ENCODE measurements at places on chromosomes 13 and 19.

DNA sequence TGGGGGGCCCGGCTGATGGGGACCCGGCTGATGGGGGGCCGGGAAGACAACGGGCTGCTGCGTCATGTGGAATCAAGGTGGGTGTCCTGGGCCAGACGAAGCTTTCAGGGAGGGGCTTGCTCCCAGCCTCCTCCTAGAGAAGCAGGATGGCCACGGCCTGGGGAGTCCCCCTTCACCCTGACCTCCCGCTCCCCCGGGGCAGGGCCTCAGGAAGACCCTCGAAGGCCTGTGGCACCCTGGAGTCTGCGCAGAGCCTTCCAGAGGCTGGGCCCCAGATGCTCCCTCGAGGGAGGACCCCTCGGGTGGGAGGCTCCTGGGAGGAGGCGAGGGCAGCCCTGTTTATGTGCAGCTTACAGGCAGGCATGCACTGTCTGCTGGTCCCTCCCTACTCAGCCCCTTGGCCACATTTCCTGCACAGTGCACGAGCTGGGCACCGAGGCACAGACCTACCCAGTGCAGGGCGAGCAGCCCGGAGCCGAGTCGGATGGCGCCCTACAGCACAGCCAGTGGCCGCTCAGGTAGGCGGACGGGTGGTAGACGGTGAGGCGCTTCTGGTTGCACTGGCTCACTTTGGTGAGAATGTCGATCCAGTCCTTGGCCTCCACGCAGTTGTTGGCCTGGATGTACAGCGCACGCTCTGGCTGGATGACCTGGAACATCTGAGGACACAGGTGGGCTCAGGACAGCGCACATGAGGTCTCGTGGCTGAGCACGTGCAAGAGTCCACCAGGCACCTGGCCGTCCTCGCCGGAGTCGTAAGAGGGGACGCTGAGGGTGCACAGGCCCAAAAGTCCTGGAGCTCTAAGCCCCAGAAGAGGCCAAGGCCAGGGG, 22.4 kb upstream of the C13orf46 start:
- no peak for DNase-seq

DNA sequence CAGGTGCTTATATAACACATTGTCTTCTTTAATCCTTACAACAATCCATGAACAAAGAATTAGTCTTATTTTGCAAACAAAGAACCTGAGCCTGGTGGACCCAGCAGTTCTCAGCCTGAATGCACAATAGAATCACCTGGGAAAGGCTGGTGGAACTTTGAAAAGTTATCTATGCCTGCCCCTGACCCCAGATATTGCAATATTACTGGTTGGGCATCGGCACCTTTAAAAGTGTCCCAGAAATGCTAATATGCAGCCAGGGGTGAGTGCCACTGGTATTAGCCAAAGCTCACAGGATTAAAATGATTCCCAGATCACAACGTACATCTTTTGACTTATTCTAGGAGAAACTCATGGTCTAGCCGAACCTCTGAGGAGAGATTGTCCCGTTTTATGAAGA, 268.8 kb downstream of the KLF5 start:
- no peak for DNase-seq

- DNase-seq = no peak
These were observed 5.8 kb downstream of the CPAMD8 start for GRCh38 chr19:17020823-17021222.

GRCh38 chr19:15107061-15108010, at the start of gene SYDE1:
SYDE1 (plus strand) TSS chr19:15107401; CDS start chr19:15107434, 33 bp downstream.
- no peak for DNase-seq

- DNase-seq = no peak
These were observed 1366.0 kb downstream of the UQCRFS1 start for GRCh38 chr19:27846944-27847343.

DNA sequence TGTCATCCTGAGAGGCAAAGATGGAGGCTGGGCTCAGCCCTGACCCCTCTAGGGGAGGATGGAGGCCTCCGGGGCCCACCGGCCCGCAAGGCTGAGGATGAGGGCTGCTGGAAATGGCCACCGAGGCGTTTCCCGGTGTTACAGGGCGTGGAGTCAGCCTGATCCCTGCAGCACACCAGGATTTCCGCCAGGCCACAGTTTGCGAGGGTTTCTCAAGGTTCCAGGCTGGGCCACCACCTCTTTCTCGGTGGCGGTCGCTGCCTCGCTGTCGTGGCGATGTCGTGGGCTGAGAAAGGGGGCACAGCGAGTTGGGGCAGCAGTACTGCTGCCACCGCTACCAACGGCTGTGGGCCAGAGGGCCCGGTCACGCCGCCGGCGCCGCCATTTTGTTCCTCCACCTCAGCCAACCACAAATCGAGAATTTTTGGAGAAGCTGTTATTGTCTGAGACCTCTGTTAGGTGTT, at the start of gene CSNK1A1L:
Gene CSNK1A1L, minus strand, starts transcription at position 414 of the 464 bp plus-strand sequence. Its CDS starts 408 bp downstream, at position 6.
- DNase-seq = no peak

DNA sequence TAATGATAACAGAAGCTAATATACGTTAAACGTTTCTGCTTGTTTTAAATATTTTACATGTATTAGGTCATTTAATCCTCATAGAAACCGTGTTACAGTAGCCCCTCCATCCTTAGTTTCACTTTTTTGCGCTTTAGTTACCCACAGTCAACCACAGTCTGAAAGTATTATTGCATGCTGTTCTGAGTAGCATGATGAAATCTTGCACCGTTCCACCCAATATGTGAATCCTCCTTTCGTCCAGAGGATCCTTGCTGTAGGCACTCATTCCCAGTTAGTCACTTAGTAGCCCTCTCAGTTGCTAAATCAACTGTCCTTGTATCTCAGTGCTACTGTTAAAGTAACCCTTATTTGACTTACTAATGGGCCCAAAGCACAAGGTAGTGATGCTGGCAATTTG, 257.8 kb downstream of the ENOX1 start:
- DNase-seq = no peak

GRCh38 chr13:27371932-27372331, 52.5 kb upstream of the GTF3A start:
- no peak for DNase-seq

GRCh38 chr13:34217343-34218025, 399.5 kb downstream of the RFC3 start:
- no peak for DNase-seq

DNA sequence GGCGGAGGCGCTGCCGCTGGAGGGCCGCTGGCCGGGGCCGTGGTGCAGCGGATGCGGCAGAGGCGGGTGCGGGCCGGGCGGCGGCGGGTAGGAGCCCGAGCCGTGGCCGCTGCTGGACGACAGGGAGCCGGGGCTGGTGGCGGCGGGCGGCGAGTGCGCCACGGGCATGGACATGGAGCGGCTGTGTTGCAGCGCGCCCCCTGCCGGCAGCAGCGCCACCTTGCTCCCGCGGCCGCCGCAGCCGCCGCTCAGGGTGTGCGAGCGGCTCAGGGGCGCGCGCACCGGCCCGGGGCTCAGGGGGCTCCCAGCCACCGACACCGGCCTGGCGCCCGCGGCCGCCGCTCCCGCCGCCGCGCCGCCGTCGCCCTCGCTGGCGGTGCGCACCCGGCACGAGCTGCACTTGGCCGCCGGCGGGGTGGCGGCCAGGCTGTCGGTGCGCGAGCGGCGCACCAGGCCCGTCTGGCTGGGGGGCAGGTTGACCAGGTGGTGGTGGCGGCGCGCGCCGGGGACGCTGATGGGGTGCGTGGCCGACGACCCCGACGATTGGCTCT, 1.7 kb downstream of the IRS2 start:
- DNase-seq = no peak

- no peak for DNase-seq
These were observed 667 bp downstream of the ZNF878 start for GRCh38 chr19:12052091-12052496.

DNA sequence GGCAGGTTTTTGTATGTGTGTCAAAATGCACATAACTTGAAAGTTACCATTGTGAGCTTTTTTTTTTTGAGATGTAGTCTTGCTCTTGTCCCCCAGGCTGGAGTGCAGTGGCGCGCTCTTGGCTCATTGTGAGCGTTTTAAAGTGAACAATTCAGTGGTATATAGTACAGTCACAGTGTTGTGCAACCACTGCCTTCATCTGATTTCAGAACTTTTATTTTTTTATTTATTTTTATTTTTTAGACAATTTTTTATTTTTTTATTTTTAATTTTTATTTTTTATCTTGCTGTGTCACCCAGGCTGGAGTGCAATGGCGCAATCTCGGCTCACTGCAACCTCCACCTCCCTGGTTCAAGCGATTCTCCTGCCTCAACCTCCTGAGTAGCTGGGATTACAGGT, 15.0 kb downstream of the SLC25A42 start:
- DNase-seq = no peak

DNA sequence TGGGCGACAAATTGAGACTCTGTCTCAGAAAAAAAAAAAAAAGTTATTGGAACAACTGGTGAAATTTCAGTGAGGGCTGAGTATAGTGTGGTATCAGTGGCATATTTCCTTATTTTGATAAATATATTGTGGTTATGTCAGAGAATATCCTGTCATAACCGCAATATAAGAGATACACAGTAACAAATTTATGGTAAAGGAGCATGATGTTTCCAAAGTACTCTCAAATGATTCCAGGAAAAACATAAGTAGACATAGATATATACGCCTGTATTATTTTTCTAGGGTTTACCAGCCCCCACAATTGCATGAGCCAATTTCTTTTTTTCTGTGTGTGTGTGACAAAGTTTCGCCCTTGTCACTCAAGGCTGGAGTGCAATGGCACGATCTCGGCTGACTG, 5.7 kb upstream of the C5AR1 start:
- DNase-seq = no peak

GRCh38 chr19:49340069-49340864, 5.1 kb downstream of the CD37 start:
- DNase-seq = no peak

DNA sequence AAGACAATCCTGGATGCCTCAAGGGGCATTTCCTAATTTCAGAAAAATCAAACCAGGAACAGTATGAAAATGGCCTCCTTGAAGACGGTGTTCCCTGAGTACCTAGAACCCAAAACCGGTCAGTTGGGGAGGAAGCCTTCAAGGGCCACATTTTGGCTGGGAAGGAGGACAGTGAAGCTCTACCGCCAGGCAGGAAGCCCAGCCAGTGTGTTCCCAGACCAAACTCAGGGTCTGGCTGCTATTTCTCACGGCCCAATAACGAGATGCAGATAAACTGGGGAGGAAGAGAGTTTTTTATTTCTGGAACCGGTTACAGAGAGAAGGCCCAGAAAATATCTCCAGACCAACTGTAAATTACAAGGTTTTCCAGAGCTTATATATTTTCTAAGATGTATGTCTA, 24.3 kb upstream of the CEACAM21 start:
- DNase-seq = no peak

Measured in stimulated activated CD8-positive, alpha-beta memory T cell treated with anti-CD3 and anti-CD28 coated beads, Interleukin-4, amount 100 ng/mL, for 1 hour (primary cell).